A549 treated with Hydrocortisone at 1 μM for 4 hours (cell line): ENCODE measurements at places on chromosomes 16 and 17. TPM values are rescaled to one million over a fixed set of nuclear protein-coding genes. Genes with fewer than 3 reads are reported as not detected.

The ACSM2A gene
- not detected in 5 replicates for total RNA-seq

The KLHL10 gene
- total RNA-seq: 0.05 to 0.25 TPM (median 0.10 TPM) in 3 of 5 replicates, not detected in the others

The KCNJ18 gene
- 0.05 to 0.08 TPM (median 0.08 TPM) in 3 of 5 replicates, not detected in the others for total RNA-seq

The KRTAP2-3 gene
- 0.20 to 0.22 TPM in 2 of 5 replicates, not detected in the others for total RNA-seq

The NKD1 gene
- 0.14 to 0.70 TPM (median 0.38 TPM) in 5 replicates for total RNA-seq
